ENCODE measurements at places on chromosomes 12 and 14. TPM values are rescaled to one million over a fixed set of nuclear protein-coding genes. Genes with fewer than 3 reads are reported as not detected.

The FAM181A gene
- not detected for total RNA-seq

GRCh38 chr14:34376649-34377267 lies 85.3 kb downstream of the SPTSSA start:
- no peak for ATAC-seq

The YBX3 gene
- total RNA-seq: 394 TPM

The TAS2R20 gene
- total RNA-seq: 0.96 TPM

- no peak for ATAC-seq
Measured at GRCh38 chr12:107817250-107817649, 42.7 kb downstream of the ASCL4 start.

DNA sequence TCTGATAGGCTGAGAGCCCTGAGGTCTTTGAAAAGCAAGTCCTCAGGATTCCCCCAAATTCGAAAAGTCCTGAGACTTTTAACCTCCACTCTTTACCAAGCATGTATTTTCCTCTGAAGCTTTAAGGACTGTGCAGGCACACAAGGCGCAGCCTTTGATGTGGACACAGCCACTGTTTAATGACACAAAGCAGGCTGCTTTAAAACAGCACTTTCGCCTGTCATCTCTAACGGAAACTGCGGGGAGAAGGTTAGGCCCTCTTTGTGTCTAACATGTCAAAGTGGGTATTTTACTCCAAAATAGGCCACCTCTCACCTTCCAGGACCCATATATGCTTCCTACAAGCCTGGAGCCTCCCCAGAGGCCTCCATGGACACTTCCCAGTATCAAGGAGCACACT lies 159.2 kb downstream of the GCH1 start:
- ATAC-seq: no peak

- ATAC-seq: peak; percentile 2
Measured at GRCh38 chr12:132475304-132476037, 14.5 kb upstream of the FBRSL1 start.

- no peak for ATAC-seq
Measured at GRCh38 chr12:118574288-118574687, 197.9 kb downstream of the SUDS3 start.

The HHIPL1 gene
- 0.28 TPM for total RNA-seq

Data from esophagus mucosa (tissue), 1 donor.